Activated naive CD8-positive, alpha-beta T cell treated with anti-CD3 and anti-CD28 coated beads, Interleukin-2, amount 10 ng/mL, durations not matched to agents 7 days and 5 days (primary cell): ENCODE measurements at places on chromosomes 4 and X. TPM values are rescaled to one million over a fixed set of nuclear protein-coding genes. Genes with fewer than 3 reads are reported as not detected.

DNA sequence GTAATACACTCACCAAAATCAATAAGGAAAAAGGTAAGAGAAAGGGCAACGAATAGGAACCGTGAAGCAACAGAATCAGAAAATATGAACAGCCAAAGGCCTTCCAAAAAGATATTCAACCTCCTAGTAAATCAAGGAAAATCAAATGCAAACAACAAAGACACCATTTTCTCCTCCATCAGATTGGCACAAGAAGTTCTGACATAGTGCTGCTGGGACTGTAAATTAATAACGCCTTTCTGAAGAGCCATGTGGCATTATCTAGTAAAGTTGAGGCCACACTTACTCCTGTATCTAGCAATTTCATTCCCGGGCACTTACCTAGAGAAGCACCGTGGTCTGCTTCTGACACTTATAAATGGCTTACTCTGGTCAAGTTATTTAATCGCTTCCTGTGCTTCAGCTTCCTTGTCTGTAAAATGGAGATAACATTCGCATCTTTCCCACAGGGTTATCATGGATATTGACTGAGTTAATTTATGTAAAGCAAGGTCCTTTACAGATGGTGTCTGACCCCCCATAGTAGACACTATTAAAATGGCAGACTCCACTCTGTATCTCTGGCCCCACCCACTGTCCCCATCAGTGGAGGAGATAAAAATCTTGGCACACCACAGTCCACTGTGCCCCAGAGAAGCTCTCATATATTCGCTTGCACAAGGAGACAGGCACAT, 20.5 kb upstream of the ENPP6 start:
- DNase-seq, result no peak

The NR0B1 gene
- total RNA-seq, result not detected

DNA sequence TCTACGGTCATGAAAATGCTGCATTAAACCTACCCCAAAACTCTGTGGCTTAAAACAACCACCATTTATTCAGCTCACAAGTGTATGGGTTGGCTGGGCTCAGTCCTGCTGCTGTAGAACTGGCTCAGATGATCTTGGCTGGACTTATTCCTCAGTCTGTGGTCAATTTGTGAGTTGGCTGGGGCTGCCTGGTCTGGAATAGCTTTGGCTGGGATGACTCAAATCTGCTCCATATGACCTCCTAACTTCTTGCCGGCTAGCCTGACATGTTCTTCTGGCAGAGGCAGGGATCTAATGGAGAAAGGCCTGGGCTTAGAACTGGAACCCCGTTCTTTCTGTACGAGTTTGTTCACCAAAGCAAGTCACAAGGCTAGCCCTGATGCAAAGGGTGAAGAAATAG, 71.7 kb downstream of the CFAP299 start:
- no peak for DNase-seq

GRCh38 chr4:56469489-56470210, 2.2 kb downstream of the SRP72 start:
- no peak for DNase-seq

The VCX3B gene
- total RNA-seq, result not detected

The UBQLN2 gene
- total RNA-seq, result 47.9 TPM

GRCh38 chr4:91936311-91936710, 367.5 kb upstream of the GRID2 start:
- DNase-seq, result no peak

DNA sequence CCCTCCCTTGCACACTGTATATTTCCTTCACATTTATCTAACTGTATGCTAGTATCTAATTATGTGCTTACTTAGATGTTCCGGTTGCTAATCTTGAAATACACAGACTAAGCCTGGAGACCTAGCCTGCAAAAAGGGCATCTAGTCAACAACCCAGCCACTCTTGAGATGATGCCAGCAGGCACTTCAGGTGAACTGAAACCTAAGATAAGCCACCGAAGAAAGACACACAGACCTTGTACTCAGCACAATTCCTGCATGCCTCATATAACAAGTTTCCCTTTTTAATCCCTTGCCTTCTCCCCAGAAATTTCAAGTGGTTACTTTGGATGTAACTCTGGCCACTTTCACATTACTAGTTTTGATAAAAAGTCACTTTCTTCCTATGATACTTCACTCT, 2506.6 kb downstream of the ARAP2 start:
- DNase-seq, result no peak

DNA sequence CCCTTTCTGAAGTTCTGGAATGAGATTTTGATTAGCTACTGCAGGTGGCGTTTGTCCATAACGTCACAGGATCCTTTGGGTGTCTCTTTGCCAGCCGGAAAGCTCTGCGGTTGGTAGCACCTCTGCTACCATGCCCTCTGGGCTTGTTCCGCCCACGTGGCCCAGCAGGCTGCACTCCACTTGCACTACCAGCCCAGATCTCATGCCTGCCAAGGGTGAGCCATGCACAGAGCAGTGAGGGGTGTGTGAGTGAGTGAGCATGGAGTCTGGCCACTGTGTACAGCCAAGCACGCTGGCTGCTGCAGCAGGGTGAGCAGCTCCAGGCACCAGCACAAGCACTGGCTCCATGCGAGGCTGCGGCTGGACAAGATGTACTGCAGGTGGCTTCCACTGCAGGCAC, 6.6 kb upstream of the HNRNPD start:
- DNase-seq, result no peak

The PRRG3 gene
- total RNA-seq, result not detected

The SRPX2 gene
- not detected for total RNA-seq

GRCh38 chr4:566508-567295, 9.4 kb downstream of the TMEM271 start:
- no peak for DNase-seq

DNA sequence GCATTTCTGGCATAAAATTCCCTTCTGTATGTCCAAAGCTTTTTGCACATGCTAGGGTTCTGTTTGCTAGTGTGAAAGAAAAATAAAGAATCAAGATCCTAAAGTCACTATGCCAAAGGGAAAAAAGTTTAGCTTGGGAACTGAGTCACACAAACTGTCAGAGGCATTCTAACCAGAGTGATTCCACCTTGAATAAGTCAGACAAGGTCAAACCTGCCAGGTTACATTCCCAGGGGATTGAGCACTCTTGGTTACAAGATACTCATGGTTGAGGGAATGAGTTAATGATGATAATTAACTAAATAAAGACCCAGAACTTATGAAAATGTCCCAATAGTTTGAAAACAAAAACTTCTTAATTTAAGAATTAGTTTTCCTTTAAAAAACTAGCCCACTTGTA, 13.7 kb upstream of the UGT2B17 start:
- DNase-seq, result no peak

DNA sequence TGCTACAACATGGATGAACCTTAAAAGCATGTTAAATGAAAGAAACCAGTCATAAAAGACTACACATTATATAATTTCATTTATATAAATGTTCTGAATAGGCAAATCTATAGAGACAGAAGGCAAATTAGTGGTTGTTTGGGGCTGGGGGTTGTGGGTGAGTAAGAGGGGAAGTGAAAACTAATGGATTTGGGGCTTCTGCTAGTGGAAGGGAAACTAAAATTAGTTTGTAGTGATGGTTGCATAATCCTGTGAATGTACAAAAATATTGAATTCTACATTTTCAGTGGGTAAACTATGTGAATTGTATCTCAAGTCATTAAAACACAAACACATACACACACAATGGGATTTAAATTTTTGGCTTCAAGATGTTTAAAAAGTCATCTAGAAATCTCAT, 25.4 kb upstream of the LIMCH1 start:
- DNase-seq, result no peak

- no peak for DNase-seq
Measured at GRCh38 chrX:132059973-132060540, 37.0 kb downstream of the STK26 start.

The FAM9B gene
- not detected for total RNA-seq

The FAT4 gene
- 0.06 TPM for total RNA-seq

The SPARCL1 gene
- not detected for total RNA-seq

- no peak for DNase-seq
Measured at GRCh38 chr4:5863461-5864113, 29.3 kb downstream of the CRMP1 start.

- DNase-seq, result no peak
Measured at GRCh38 chr4:138112389-138112788, 129.8 kb downstream of the SLC7A11 start.

GRCh38 chr4:38672074-38672396, 8.0 kb downstream of the KLF3 start:
- no peak for DNase-seq

The EDA2R gene
- 2.3 TPM for total RNA-seq

The UTP3 gene
- total RNA-seq, result 35.7 TPM

The SYN1 gene
- 0.37 TPM for total RNA-seq

The ASB9 gene
- 0.83 TPM for total RNA-seq

GRCh38 chr4:5615496-5616075, 92.8 kb downstream of the EVC2 start:
- DNase-seq, result no peak

DNA sequence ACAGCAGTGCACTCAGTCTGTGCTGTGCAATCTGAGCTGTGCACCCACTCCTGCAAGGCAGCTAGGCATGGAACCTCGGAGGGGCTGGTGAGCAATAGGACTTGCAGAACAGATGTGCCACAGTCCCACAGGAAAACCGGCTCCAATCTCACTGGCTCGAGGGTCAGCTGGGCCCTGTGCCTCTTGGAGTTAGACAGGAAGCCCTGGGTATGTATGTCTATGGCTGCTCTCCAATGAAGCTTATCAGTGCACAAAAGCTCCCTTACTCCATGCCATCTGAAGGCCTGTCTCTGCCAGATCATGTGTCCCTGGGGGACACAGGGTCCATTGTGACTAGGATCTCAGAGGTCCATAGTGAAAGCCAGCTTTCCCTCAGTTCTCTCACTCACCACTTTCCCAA, 335.8 kb downstream of the SH3BGRL start:
- no peak for DNase-seq

The PLAC1 gene
- total RNA-seq, result not detected

- no peak for DNase-seq
Measured at GRCh38 chrX:101931136-101931487, 715 bp downstream of the ZMAT1 start.

DNA sequence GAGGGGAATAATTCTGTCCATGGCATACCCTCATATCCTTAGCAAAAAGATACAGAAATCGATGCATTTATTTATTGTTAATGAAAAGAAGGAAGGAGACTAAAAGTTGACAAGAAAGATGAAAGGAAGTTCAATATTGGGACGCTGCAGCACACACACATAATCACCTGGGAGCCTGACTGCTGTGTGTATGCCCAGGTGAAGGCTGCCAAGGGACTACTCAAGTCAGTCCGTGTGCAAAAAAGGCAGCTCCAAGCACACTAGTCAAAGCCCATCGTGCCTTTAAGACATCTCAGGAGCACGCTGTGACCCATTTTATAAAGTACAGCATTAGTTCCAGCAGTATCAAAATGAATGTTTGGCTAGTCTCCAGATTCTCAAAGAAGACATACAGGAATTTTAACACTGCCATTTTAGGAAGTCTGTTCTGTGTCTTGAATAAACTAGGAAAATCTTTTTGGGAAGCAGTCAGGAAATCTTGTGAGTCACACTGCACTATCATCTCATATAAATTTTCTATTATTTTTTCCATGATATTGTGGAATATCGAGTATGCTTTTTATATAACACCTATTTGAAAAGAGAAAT, 363.9 kb downstream of the GASK1B start:
- DNase-seq, result no peak

DNA sequence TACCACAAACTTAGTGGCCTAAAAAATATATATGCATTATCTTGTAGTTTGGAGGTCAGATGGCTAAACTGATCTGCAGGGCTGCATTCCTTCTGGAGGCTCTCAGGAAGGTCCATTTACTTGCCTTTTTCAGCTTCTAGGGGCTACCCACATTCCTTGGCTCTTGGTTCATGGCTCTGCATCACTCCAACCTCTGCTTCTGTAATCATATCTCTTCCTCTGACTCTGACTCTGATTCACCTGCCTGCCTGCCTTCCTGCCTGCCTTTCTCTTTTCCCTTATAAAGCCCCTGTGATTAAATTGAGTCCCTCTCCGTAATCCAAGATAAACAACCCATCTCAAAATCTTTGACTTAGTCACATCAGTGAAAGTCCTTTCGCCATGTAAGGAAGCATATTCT, 25.0 kb upstream of the FRMPD4 start:
- no peak for DNase-seq

The UGT8 gene
- total RNA-seq, result not detected

The TMEM255A gene
- 0.34 TPM for total RNA-seq

The RNF150 gene
- not detected for total RNA-seq

GRCh38 chr4:57763070-57763469, 652.9 kb upstream of the IGFBP7 start:
- no peak for DNase-seq

The JAKMIP1 gene
- 5.9 TPM for total RNA-seq

DNA sequence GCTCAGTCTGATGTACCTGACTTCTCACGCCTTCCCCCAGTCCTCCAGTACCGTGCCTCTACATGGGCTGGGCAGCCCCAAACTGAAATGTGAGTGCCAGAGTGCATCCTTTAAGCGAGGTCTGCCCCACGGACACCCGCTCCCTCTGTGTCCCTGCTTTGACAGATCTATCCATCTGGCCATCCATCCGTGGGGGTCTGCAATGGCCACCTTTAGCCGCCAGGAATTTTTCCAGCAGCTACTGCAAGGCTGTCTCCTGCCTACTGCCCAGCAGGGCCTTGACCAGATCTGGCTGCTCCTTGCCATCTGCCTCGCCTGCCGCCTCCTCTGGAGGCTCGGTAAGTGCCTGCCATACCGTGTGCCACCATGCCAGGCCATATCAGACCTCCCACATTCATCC, 827 bp downstream of the PORCN start:
- DNase-seq, result no peak

The DMRTC1 gene
- 0.28 TPM for total RNA-seq

- DNase-seq, result no peak
Measured at GRCh38 chrX:8346060-8346459, 118.6 kb upstream of the VCX3B start.

GRCh38 chr4:147461161-147461560, 19.7 kb upstream of the EDNRA start:
- DNase-seq, result no peak

- DNase-seq, result no peak
Measured at GRCh38 chrX:23332101-23332887, 2.4 kb upstream of the PTCHD1 start.
